ENCODE measurements at places on chromosomes 3 and 15.

DNA sequence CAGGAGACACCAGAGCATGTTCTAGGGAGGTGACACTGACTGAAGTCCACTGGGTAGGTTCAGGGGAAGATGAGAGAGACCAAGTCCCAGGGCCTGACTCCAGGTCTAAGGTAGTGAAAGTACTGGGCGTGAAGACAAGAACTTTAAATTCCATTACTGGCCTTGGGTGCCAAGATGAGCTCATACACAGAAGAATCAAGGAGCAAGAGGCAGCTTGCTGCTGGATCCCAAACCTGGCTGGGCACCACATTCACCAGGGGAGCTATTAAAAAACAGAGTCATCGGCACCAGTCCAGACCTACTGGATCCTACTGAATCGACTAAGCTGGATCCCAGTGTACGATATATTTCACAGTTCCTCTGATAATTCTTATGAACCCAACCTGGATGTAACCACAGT lies 42.1 kb upstream of the ATG7 start:
- DNase-seq: no peak

- no peak for DNase-seq
Observed at GRCh38 chr15:42984493-42985034, 64.0 kb upstream of the TTBK2 start.

GRCh38 chr3:153640689-153641665 lies 479.0 kb downstream of the RAP2B start:
- no peak for DNase-seq

- no peak for DNase-seq
Observed at GRCh38 chr3:134711284-134711683, 60.5 kb upstream of the KY start.

DNA sequence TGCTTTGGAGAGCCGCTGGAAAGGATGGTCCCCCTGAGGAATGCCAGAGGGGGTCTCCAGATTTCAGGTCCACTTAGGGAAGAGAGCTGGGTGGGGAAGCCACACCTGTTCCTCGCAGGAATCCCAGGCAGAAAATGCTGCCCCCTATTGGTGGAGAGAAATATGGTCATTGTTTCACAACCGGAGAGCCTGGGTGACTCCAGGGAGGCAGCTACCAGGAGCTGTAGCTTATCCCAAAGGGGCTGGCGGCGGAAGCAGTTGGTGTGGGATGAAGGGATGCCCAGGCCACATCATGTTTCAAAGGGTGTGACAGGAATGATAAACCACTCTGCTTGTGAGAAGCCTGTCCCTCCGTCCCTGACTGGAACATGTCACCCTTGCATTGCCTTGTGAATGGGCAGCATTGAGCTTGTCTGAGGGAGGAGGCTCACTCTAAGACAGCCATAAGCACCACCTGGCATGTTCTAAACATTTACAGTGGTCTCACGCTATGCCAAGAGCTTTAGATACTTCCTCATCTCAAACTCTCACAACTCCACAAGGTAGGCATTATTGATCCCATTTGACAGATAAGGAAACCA lies 34.5 kb downstream of the POMGNT2 start:
- DNase-seq: no peak

- DNase-seq: no peak
Observed at GRCh38 chr3:133840767-133841166, 35.2 kb downstream of the SRPRB start.
